ENCODE measurements at places on chromosomes 16 and 17.

GRCh38 chr17:4586043-4586442 is 1.7 kb downstream of the SMTNL2 start:
- no peak for DNase-seq

DNA sequence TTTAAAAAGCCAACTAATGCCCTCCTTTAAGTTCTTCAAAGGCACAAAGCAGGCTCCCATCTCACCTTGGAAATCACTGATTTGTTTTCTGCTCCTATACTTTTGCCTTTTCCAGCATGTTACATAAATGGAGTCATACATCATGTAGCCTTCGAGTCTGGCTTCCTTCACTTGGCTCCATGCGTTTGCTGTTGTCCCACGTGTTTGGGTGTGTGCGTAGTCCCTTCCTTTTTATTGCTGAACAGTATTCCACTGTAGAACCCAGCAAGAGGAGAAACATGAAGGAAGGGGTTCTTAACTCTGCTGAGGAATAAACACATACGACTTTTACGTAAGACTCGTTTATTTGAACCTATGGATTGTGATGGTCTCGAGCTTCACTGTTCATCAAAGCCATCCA is 82.0 kb downstream of the GPRC5B start:
- no peak for DNase-seq

- DNase-seq: no peak
Observed at GRCh38 chr17:74192950-74193781, 10.3 kb upstream of the RPL38 start.

DNA sequence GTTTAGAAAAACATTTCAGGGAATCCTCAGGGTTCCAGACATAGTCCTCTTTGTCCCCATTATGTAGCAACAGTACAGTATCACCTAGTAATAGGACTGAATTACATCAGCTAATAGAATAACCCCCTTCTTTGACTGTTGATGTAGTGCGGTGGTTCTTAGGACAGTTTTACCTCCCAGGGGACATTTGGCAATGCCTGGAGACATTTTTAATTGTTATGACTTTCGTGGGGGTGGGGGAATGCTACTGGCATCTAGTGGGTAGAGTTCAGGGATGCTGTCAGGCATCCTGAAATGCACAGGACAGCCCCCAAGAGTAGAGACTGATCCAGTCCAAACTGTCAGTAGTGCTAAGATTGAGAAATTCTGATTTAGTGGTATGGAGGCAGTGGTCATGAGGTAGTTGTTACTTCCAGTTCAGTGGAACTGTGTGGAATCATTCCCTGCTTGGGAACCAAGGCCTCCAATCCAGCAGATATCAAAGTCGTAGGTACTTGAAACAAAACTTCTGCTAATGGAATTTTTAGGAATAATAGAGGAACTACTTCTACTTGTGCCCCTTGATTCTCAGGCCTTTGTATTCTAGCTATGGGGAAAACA is 20.3 kb downstream of the NF1 start:
- DNase-seq: no peak

DNA sequence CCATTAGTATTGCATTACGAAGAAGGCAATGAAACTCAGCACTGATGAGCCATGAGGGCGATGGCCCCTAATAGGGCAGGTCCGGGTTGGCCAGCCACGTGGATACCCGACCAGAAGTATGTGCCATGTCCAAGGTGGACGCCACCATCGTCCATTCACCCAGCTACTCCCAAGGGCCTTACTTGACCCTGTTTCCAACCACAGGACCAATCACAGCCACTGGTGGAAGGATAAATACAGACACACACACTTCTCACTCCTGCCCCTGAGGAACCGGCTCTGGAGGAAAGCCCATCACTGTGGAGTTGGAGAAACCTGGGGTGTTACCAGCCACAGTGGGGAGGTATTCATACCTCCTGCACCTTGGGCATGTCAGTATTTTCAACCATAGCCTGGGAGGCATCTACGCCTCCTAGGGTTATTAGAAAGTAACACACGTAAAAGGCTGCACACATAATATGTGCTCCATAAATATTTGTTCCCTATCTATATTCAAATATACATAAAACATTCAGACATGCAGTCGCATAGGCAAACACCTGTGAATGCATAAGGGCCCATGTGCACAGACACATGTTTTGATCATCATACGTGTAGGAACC is 5.4 kb upstream of the ITGA3 start:
- no peak for DNase-seq

DNA sequence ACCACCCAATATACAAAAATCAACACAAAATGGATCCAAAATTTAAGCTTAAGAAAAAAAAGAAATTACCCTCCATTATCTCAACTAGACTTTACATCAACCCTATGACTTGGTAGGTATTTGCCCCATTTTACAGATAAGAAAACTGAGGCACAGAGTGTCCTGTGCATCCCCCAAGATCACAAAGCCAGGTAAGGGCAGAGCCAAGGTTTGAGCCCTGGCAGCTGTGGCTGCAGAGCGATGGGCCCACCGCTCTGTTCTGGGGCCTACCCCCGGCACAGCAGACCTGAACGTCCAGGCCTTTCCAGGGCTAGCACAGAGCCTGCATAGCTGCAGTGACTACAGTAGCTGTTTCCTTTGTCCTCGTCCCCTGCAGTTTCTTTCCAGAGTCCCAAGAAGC is 417.6 kb downstream of the SOX9 start:
- DNase-seq: no peak

GRCh38 chr17:53499277-53499676 is 323.4 kb upstream of the KIF2B start:
- no peak for DNase-seq

- no peak for DNase-seq
Observed at GRCh38 chr16:57530104-57530521, 6.3 kb downstream of the CCDC102A start.

- no peak for DNase-seq
Observed at GRCh38 chr17:54892360-54892759, 8.3 kb upstream of the TOM1L1 start.

GRCh38 chr16:976389-976931 is 5.1 kb upstream of the SOX8 start:
- DNase-seq: no peak

DNA sequence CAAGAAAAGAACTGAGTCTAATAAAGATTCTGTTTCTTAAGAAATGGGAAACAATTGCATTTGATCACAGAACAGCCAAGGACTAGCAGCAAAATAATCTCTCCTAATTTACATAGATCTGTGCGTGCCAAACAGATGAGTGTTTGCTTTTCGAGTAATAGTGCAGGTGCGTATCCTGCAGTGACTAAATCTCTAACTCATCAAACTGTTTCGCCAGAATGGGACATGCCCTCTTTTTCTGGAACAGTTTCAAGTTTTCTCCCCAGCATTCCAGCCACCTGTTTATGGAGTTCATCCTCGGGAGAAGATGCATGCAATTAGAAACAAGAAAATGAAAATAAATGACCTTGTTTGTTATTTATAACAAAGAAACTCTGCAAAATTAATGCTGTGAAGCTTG is 5.7 kb upstream of the TOX3 start:
- DNase-seq: peak; percentile 52

DNA sequence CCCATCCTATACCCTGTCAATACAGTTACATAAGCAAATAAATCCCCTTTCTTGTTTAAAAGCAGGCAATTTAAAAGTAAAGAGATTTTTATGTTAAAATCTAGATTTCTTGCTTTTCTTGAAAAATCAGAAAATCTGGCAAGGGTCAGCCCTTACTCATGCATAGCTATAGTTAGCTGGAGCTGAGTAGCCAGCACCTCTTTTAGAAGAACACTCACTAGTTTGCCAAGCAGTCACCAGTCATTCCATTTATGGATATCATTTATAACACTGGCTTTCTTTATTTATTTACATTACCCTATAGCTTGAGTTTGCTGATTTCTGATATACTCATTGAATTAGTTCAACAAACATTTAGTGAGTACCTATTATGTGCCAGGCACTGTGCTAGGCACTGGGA is 45.7 kb downstream of the NXPH3 start:
- DNase-seq: no peak

GRCh38 chr16:88599825-88600538 is 29.8 kb downstream of the ZC3H18 start:
- no peak for DNase-seq

DNA sequence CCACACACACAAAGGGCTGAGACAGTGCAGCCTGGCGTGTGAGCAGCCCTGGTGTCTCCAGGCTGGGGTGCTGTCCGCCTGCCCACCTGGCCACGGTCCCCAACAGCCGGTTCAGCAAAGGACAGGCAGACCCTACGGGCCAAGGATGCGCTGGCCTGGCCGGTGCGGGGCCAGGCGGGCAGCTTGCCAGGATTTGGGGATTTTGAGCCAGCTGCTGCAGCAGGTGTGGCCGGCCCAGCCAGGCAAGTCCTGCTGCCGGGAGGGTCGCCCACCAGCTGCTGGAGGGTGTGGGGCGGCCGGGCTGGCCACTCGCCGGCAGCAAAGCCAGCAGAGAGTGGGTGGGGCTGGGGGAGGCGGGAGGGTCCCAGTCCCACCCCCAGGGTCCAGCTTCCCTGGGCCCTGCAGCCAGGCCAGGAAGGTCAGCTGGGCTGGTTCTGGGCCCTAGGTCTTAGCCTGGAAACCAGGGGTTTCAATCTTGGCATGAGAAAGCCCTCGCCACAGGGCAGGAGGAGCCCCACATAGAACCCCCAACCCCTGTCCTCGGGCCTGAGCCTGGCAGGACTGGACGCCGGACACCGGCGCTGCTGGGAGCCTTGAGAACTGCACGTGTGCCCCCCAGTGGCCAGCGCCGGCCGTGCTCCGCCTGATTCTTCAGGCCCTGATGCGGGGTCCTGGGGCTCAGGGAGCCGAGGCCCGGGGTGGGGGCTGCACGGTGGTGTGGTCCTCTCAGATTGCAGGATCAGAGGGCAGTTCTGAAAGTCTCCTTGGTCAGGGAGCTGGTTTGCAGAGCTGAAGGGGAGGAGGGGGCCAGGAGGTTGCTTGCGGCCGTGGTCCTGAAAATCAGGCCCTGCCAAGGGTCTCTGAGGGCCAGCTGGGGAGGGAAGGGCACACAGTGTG is 17.6 kb upstream of the SSTR5 start:
- DNase-seq: peak; percentile 75

DNA sequence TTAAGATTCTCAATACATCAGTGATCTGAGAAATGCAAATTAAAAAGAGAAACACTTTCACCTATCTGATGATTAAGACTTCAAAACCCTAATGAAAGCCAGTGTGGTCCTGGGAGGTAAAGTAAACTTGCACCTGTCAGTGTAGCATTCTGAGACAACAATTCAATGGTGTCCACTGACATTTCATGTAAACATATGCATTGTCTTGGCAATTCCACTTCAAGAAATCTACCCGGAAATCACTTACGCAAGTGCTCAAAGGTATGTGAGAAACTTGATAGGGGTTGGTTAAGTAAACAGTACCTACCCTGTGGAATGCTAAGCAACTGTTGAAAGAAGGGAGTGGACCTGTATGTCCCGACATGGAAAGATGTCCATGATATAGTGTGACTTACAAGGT is 2.1 kb downstream of the ST6GALNAC1 start:
- DNase-seq: no peak

DNA sequence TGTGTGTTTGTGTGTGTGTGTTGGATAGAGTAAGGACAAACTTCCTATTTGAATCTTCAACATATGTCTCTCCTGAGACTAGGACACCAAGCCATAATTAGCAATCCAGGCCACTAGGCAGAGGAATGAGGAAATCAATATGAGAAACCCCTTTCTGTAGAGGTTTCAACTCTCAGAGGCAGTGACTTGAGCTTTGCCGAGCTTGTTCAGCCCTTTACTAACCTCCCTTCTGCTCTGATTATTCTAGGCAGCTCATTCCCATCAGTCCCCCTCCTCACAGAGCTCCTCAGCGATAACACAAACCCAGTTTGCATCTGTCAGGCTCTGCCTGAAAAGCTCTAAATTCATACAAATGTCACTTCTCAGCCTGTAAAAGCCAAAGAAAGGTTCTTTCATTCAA is 1030.3 kb downstream of the CDH8 start:
- DNase-seq: no peak

- DNase-seq: no peak
Observed at GRCh38 chr17:57404073-57404472, 147.8 kb downstream of the MSI2 start.

Data from neuronal stem cell (in vitro differentiated cells).